Ovary (tissue), 10 donors: ENCODE measurements at places on chromosomes 11 and 22.

- no peak for DNase-seq
Measured at GRCh38 chr22:47071807-47072641, 309.6 kb downstream of the TBC1D22A start.

GRCh38 chr11:61518032-61518795 lies 9.7 kb downstream of the LRRC10B start:
- DNase-seq, result no peak

- no peak for DNase-seq
Measured at GRCh38 chr11:74288161-74288560, 23.3 kb downstream of the P4HA3 start.

GRCh38 chr11:124676386-124676785 lies 2.7 kb downstream of the SPA17 start:
- DNase-seq, result no peak

DNA sequence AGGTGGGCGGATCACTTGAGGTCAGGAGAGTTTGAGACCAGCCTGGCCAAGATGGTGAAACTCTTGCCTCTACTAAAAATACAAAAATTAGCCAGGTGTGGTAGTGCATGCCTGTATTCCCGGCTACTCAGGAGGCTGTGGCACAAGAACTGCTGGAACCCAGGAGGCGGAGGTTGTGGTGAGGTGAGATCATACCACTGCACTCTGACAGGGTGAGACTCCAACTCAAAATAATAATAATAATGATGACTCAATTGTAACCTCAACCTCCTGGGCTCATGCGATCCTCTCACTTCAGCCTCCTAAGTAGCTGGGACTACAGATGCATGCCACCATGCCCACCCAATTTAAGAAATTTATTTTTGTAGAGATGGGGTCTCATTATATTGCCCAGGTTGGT lies 15.6 kb upstream of the CHRNA10 start:
- DNase-seq, result no peak

DNA sequence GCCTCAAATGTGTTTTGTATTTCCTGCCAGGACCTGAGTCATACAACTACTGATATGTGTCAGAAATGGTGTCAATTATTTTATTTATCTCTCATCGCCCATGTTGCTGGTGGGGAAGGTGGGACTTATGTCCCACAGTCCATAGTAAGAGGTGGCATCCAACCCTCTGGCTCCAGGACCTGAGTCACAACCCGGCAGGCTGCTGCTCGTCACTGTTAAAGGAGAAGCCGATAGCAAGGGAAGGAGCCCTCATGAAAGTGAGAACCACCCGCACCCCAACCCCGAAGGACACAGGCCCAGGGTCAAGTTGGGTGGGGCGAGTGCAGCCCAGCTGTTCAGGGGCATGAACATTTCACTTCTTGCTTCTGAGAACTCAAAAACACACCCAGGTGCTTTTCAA lies 33.1 kb upstream of the TP53I11 start:
- no peak for DNase-seq

DNA sequence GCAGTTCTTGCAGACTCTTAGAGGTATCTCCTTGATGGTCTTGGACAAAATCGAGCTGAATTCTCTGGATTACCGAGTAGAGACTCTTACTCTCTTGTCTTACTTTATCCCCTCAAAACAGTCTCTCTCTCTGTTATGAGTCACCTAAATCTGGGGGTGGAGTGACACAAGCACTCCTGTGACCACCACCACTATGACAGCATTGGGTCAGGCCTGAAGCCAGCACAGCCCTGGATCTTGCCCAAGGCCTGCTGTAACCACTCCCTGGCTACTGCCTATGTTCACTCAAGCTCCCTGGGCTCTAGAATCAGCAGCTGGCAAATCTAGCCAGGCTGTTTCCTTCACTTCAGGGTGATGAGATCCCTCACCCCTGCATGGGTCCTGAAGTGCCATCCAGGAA lies 662.5 kb downstream of the LUZP2 start:
- DNase-seq, result no peak

GRCh38 chr22:25869771-25870170 lies 127.8 kb downstream of the MYO18B start:
- no peak for DNase-seq

DNA sequence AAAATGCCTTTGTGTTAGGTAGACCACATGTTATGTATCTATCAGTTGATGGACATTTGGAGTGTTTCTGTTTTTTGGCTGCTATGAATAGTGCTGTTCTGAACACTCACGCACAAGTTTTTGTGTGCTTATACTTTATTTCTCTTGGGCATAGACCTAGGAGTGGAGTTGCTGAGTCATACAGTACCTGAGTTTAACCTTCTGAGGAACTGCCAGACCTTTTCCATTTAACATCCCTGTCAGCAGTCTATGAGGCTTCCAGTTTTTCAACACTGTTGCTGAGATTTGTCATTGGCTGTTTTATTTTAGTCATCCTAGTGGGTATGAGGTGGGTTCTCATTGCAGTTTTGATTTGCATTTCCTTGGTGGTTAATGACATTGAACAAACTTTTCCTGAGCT lies 4.4 kb downstream of the CTTN start:
- no peak for DNase-seq
